ENCODE measurements at places on chromosomes 13 and 19. TPM values are rescaled to one million over a fixed set of nuclear protein-coding genes. Genes with fewer than 3 reads are reported as not detected.

DNA sequence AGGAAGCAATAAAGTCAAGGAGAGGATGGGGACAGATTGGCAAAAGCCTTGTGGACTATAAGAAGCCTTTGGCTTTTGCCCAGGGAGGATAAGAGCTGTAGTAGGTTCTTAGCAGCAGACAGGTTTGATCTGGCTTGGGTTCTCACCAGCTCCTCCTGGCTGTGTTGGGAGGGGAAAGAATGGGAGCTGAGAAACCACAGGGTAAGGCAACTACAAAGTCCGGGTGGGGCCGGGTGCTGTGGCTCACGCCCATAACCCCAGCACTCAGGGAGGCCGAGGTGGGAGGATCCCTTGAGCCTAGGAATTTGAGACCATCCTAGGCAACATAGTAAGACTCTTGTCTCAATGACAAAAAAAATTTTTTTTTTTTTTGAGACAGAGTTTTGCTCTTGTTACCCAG, 20.6 kb downstream of the NECTIN2 start:
- H3K4me3 ChIP-seq = no peak overlapping the region
- H3K27me3 ChIP-seq = no peaks in the 10 kb centered on the region
- no peak overlapping the region for H3K27ac ChIP-seq
- no peaks in the 10 kb centered on the region for H3K36me3 ChIP-seq
- no peaks in the 10 kb centered on the region for H3K4me1 ChIP-seq

DNA sequence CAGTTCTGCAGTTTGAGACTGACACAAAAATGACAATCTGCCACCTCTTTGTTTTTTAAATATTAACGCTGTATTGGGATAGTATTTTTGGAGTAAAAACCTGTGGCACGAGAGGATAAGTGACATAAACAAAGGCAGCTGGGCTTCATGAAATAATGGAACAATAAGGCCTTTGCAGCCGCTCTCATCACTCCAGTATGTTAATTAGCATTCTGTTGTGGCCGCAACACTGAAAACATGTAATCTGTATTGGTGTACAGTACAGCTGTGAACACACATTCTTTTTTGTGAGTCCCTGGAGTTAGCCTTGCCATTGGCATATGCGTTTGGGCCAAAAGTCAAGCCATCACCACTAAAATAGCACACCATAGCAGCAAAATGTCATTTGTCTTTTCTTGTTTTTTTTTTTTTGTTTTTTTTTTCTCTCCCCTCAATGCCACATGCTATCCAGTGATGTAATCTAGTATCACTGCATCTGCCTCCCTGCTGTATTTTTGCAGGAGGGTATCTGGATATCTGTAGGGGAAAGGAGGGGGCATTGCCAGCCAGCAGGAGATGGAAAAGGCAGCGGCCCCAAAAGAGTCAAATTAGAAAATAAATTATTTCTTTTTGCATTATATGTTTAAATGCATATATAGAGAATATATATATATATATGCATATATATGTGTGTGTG, 885 bp upstream of the ZNF536 start:
- no peak overlapping the region for H3K4me3 ChIP-seq
- no peaks in the 10 kb centered on the region for H3K4me1 ChIP-seq
- DNase-seq = no peak
- no peaks in the 10 kb centered on the region for H3K36me3 ChIP-seq
- H3K27ac ChIP-seq = no peak overlapping the region

Gene ZNF439
- total RNA-seq = 2.8 TPM

- peaks cover 34% of the 10 kb centered on the region for H3K27me3 ChIP-seq
- H3K4me1 ChIP-seq = no peaks in the 10 kb centered on the region
- DNase-seq = peak; percentile 69
- no peak overlapping the region for H3K4me3 ChIP-seq
Measured at GRCh38 chr13:29362849-29363604, 232.5 kb downstream of the SLC7A1 start.

- no peaks in the 10 kb centered on the region for H3K4me1 ChIP-seq
- no peak overlapping the region for H3K4me3 ChIP-seq
- H3K36me3 ChIP-seq = no peaks in the 10 kb centered on the region
- no peaks in the 10 kb centered on the region for H3K27me3 ChIP-seq
Measured at GRCh38 chr13:51697855-51698254, 106.1 kb downstream of the DHRS12 start.

DNA sequence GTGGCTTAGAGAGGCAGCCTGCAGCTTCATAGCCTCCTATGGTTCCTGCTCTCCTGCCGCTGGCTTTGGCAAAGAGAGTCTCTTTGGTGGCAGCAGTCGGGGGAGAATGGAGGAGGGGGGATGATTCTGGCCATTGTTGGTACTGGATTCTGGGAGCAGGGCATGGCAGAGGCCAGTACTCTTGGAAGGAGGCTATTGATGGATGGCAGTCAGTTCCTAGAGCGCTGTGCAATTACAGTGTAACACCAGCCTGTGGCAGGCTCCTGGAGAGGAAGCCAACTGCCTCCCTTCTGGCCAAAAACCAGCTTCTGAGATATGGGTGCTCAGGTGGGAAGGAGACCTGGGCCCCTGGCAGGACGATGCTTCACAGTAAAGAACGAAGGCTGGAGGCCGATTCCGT, 47.9 kb upstream of the TMTC4 start:
- H3K27me3 ChIP-seq = no peaks in the 10 kb centered on the region
- H3K4me1 ChIP-seq = no peaks in the 10 kb centered on the region
- no peak for DNase-seq
- no peaks in the 10 kb centered on the region for H3K36me3 ChIP-seq
- no peak overlapping the region for H3K27ac ChIP-seq
- H3K4me3 ChIP-seq = no peak overlapping the region

Gene ZNF433
- 7.8 TPM for total RNA-seq

GRCh38 chr19:42121656-42122069, 10.6 kb downstream of the POU2F2 start:
- peak overlapping the region; percentile 65 for H3K27ac ChIP-seq
- H3K4me1 ChIP-seq = peaks cover 14% of the 10 kb centered on the region
- no peaks in the 10 kb centered on the region for H3K27me3 ChIP-seq
- no peaks in the 10 kb centered on the region for H3K36me3 ChIP-seq

Gene FARP1
- 20.9 TPM for total RNA-seq

Gene ZNF615
- total RNA-seq = 5.4 TPM

DNA sequence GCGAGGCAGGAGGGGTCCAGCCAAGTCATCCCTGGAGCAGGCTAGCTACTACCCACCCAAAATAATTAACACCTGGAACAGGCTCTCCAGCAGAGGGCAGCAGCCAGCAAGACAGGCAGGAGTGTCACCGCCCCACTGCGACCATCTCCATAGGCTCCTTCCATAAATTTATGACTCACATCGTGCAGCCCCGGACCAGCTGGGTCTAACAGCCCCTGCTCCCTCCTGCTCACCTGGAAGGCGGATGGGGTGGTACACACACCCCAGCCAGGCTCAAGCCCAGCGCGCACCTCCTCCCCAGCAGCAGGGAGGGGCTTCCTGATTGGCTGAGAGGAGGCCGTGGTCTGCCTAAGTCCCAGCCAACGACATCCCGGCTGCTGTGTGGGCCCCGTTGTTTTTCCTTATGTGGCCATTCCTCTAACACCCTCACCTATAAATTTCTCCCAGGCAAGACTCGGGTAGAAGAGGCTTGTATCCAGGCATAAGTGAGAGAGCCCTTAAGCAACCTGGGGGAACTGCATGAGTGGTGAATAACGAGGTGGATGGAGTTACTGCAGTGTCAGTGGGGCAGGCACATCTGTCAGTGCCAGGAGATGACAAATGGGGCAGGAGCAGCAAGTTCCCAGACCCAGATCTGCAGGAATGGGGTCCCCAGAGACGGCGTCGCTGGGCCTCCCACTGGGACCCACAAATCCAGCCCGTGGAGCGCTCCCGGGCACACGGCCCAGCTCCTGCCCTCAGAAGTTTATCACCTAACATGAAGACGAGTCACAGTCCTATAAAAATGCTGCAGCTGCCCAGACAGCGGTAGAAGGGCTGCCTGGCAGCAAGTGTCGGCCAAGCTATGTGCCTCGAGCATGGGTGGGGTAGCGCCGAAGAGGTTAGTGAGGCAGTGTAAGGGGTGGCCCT, 43.1 kb downstream of the CEBPG start:
- H3K4me3 ChIP-seq = peak overlapping the region; percentile 48
- H3K27me3 ChIP-seq = no peaks in the 10 kb centered on the region
- H3K4me1 ChIP-seq = peaks cover 11% of the 10 kb centered on the region
- H3K36me3 ChIP-seq = no peaks in the 10 kb centered on the region

DNA sequence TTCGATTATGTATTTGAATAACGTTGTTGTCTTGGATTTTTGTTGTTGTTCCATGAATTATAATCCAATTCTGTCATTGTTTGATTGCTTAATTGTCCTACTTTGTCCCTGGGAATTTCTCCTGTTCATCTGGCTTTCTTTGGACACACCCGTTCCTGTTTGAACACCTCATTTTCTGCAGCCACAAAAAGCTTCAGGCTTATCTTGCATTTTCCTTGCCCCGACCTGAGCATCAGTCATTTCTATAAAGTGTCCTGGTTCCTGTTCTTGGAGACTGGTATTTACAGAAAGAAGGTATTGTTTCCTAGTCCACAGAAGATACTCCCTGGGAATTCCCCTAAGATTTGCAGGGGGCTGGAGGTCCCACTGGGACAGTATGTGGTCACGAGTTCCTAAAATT, 731.8 kb upstream of the ARGLU1 start:
- peaks cover 4% of the 10 kb centered on the region for H3K4me1 ChIP-seq
- no peaks in the 10 kb centered on the region for H3K36me3 ChIP-seq

Gene TSHZ3
- 0.18 TPM for total RNA-seq

All from PC-3 (cell line).